CD4-positive, alpha-beta T cell treated with Interferon alpha-2 for 1 hour (primary cell): ENCODE measurements at places on chromosomes 12 and 14.

GRCh38 chr12:124694846-124695497, 127.6 kb upstream of the NCOR2 start:
- no peak for DNase-seq

DNA sequence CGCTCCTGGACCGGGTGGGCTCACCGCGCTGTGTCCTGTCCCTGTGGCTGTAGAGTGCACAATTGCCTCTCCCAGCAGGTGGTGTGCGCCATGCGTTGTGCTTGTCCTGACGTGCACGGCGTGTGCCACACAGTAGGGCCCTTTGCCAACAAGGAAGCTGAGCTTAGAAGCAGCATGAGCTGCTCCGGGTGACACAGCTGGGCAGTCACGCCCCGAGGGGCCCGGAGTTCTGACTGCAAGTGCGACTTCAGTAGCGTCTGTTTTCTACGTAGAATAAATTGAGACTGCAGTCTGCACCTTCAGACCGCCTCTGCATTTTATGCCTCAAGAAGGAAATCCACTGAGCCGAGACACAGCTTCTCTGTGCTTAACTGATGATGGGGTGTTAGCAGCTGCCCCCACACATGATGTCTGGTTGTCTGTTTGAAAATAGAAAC, 81.6 kb downstream of the ADGRD1 start:
- no peak for DNase-seq

DNA sequence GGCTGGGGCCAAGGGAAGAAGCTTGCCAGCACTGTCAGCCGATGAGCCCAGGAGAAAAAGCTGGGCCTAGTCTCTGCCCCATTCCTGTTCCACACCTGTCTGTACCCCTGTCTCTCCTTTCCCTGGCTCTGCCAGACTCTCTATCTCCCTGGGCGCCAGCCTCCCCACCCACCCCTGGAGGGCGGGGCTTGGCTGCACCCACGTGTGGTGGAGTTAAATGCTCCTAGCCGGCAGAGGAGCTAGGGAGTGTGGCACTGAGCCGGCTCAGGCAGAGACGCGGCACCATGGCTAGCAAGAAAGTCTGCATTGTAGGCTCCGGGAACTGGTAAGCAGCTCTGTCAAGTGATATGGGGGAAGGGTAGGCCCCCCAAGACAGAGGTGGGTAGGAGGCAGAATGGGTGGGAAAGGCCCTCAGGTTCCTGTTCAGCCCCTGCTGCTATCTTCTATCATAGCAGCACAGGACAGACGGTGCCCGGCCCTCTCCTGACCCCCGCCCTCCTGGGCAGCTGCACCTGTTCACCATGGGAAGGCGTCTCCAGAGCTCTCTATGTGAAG, at the start of gene GPD1:
GPD1 (plus strand) TSS at position 242 of the 555 bp plus-strand sequence; CDS start at position 285, 43 bp downstream.
- DNase-seq, result no peak

DNA sequence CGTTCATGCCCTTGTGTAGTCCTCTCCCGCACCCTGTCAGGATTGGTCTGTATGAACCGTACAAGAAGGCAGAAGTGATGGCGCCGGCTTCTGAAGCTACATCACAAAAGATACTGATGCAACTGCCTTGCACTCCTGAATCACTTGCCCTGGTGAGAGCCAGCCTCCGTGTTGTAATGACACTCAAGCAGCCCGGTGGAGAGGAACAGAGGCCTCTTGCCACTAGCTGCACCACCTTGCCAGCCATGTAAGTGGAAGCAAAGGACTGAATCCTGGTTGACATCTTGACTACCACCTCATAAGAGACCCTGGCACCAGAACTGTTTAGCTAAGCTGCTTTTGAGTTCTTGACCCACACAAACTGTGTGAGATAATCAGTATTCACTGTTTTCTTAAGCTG, 266.0 kb downstream of the ERC1 start:
- DNase-seq, result no peak

DNA sequence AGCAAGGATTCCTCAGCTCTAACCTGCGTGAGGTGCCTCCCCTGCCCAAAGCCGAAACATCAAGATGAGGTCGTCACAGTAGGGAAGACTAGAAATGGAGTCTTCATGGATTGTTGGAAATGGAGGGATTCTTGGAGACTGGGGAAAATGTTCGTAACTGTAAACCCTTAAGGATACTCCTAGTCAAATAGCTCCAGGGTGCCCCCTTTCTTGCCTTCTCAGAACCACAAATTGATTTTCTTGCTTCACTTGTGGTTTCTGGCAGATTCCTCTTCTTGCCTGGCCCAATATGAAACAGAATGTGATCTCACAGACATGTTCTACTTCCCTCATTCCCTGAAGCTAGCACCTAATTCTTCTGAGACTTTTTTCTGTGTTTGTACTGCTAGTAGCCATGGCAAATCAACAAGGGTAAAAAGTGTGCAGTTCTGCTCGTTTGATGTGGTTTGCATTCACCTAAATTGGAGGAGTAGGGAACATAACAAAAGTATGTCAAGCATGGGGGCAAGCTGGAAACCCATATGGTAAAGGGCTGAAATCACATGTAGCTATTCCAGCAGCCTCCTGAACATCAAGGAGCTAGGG, 332.0 kb downstream of the PAWR start:
- DNase-seq, result no peak

DNA sequence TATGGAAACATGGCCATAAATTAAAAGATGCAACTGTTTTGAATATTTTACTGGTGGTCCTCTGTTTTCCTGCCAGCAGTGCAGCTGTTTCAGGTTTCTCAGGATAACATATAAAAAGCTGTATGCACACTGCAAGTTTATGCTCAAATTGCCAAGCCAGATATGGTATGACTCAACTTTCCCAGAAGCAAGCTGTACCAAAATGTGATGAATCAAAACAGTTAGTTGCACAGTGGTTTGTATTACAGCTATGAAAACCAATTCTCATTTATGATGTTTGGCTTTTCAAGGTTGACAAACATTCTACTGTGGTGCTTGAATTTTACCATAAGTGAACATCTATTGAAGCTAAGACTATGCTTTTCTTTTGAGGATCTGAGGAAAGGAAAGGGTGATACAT, 15.5 kb downstream of the TRMT5 start:
- no peak for DNase-seq

DNA sequence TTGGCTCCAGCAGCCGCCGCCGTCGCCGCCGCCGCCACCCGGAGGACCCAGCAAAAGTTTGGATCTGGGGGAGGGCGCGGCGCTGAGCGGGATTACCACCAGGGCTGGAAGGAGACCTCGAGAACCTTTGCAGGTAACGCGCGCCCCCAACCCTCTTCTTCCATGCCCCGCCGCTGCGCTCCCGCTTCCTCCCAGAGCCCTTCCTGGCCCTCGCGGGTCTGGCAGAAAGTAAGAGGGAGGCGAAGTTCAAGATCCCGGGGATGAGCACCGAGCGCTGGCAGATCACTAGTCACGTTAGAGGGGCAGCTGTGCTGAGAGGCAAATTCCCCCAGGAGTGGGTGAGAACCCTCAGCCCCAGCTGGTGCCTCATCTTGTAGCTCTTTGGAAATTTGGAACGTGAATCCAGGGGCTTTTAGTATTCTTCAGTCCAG, 3.9 kb downstream of the FLRT2 start:
- DNase-seq, result no peak

DNA sequence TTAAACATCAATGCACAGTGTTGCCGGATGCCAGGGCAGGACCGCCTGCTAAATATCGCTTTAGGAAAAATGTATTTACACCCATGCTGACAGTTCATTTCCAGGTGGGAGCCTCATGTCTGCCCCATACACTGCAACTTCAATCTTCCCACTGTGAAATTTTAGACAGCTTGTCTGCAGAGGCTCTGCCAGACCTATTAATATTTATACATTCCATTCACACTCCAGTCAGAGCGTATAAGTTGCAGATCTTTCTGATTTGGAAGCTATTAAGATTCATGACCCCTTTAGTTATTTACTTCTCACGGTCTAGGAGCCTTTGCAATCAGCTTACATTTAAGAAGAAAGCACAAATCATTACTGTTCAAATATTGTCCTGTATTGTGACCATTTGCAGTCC, 357.4 kb downstream of the ATP23 start:
- no peak for DNase-seq

- DNase-seq, result no peak
These were observed 383.7 kb downstream of the EGLN3 start for GRCh38 chr14:33567023-33567728.

GRCh38 chr12:12691549-12691948, 4.4 kb downstream of the GPR19 start:
- no peak for DNase-seq

DNA sequence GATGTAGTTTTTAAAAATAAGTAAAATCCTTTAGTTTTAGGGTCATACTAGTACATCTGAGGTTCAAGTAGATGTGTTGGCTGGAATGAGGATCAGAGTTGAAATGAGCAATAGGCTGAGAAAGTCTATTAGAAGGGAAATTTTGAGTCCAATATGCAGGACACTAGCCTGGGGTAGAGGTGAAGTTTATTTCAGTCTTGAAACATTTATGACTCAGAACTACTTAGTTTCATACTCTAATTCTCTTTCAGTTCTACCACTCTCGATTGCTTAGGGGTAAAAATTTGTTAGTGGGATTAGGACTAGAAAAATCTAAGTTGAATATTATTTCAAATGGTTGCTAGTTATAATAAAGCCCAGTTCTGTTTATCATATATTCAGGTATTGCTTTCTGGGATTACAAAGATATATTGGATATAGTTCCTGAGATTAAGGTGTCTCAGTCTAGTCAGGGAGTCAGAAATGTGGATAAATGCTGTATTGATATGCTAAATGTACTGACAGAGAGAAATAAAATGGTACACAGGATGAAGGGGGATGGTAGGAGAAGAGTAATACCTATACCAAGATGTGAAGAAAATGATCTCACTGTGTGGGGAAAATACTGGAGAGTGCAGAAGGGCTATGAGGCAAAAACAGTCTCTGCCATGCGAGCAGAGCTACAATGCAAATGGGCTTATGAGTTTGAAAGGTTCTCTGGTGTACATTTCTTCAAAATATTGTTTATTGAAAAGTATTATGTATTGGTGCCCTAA, 395.8 kb upstream of the FBXO33 start:
- DNase-seq, result no peak

DNA sequence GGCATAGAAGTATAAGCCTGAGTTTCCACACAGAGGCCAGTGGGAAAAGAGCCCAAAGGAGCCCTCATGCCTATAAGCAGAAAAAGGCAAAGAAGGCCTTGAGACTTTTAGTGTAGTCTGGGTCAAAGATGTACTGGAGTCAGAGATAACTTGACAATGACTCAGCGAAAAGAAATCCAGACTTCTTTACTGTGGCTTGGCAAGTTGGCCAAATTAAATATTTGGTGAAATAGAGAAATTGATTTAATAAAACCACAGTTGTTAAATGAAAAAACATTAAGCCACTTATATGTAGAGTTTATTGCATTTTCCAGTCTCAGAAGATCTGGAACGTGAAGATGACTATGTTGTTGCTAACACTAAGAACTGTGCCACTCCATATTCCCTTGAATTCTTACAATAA, 105.1 kb downstream of the TMTC3 start:
- DNase-seq, result no peak

- DNase-seq, result no peak
These were observed 28.5 kb downstream of the FAM222A start for GRCh38 chr12:109741970-109742703.

DNA sequence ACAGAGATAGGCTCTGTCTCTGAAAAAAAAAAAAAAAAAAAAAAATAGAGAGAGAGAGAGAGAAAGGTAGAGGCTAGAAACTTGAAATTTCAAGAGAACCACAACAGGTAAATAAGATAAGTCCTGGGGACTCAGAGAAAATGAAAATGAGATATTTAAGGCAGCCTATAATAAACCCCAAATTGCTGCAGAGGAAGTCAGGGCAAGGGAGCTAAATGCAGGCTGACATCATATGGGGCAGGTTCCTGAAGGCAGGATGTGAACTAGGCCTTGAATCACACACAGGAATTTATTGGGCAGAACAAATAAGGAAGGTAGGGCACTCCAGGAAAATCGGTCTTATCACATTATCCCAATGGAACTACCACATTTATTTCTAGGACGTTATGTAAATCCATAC, 54.9 kb upstream of the NUDT4 start:
- DNase-seq, result no peak

DNA sequence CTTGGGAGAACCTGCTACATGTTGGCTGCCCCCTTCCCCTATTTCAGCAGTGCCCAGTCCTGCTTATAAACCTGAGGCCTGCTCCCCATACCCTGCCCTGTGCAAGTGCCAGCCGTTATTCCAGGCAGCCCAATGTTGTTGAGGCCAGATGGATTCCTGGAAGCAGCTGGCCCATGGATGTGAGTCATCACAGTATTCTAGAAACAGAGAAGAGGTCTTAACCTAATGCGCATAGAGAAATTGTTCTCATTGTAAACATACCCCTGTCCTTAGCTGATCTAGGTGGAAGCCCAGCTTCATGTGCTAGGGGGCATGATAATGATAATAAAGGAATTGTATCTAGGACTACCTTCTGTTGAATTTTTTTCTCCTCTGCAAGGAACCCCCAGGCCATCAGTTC, 69.7 kb downstream of the TSPAN11 start:
- DNase-seq, result no peak

GRCh38 chr12:40969796-40970195, 218.3 kb upstream of the PDZRN4 start:
- DNase-seq, result no peak

- no peak for DNase-seq
These were observed 52.3 kb downstream of the SOCS2 start for GRCh38 chr12:93624595-93625294.

DNA sequence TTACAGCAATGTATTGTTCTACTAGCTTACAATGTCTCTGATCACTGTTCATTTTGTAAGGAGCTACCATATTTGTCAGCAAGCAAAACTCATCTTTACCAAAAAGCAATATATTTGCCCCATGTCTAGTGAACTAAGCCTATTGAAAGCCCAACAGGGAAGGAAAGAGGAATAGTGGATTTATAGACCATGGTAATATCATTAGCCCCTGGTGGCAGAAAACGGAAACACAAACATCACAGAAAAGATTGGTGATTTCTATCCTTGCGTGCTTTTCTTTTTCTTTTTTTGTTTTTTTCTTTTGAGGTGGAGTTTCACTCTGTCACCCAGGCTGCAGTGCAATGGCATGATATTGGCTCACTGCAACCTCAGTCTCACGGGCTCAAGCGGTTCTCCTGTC, 1562.4 kb upstream of the TMEM132C start:
- no peak for DNase-seq

- DNase-seq, result no peak
These were observed at the start of gene SOX5 for GRCh38 chr12:23949348-23950209. SOX5 (minus strand) TSS chr12:23949670; CDS start chr12:23949601, 69 bp downstream.

DNA sequence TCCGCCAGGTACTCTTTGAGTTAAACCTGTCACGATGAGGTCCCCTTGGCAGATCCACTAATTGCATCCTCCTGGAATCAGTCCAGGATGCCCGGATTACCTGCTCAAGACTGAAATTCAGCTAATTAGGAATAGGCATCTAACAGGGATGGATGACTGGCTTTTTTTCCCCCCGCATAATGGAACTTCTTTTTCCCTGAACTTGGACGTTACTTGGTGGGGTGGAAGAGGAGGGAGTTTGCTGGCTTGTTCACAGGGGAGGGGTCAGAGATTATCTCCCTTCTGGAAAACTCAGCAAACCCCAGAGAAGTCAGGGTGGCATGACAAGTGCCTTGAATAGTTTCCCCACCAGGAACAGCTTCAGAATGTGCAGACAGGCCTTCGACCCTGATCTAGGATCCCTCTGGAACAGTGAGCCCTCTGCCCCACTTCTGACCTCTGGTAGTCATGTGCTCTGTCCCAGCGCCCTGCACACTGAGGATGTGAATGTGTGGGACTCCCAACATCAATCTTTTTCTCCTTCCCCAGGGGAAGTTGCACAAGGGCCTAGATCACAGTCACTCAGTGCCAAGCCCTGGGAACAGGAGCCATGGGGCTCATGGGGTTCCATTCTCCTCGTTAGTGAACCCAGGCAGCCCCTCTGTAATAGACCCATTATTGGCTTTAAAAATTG, 142.5 kb downstream of the SMOC1 start:
- DNase-seq, result no peak
